Cortex of kidney (tissue), 1 donor: ENCODE measurements at places on chromosomes 11 and 22.

GRCh38 chr11:40597546-40598113, 861.8 kb downstream of the LRRC4C start:
- no peak for DNase-seq

- no peak for DNase-seq
These were observed 11.9 kb upstream of the NARS2 start for GRCh38 chr11:78586452-78587046.

GRCh38 chr11:75945947-75946346, 130.9 kb downstream of the UVRAG start:
- DNase-seq = no peak

DNA sequence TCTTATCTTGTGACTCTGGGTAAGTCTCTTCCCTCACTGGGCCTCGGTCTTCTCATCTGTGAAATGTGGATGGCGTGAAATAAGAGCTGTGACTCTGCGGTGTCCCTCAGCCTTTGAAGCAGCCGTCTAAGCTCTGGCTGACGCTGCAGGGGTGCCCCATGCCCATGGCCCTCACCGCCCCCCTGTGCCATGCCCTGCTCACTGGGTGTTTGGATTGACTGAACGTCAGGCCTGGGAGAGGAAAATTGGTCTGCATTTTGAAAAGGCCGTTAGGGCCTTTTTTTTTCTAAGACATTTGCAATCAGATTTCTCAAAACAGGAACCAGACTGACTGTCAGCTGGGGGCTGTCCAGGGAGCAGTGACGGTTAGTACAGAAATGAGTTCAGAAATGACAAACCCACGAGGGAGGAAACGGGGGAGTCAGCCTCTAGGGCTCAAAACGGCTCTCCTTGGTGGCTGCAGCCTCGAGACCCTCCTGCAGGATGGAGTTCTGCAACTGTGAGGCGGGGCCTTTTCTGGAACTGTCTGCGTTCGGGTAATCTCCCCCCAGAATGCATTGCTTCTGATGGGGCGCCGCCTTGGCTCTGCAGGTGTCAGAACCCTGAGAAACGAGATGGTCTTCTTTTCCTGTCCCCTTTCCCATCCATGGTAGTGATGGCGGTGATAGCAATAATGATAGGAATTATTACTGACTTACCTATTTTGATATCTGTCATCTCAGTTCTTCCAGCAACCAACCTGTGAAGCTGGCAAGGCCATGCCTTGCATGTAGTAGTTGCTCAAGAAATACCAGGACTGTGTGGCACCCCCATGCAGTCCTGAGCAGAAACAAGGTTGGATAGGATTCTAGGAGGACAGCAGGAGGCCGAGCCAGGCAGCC, 2.0 kb downstream of the GRK2 start:
- DNase-seq = no peak

GRCh38 chr11:93983542-93984195, 37.5 kb upstream of the HEPHL1 start:
- DNase-seq = no peak

- DNase-seq = no peak
These were observed 10.0 kb upstream of the CD5 start for GRCh38 chr11:61092280-61092766.
